ENCODE measurements at places on chromosomes 6 and 20.
A peak's percentile ranks its signal among the peaks of the same experiment; 100 is the strongest.

- DNase-seq = no peak
These were observed 143.2 kb upstream of the RNF24 start for GRCh38 chr20:4158466-4159050.

GRCh38 chr20:40446888-40447287 is 242.1 kb downstream of the MAFB start:
- DNase-seq = no peak

GRCh38 chr6:75656479-75656878 is 54.8 kb downstream of the SENP6 start:
- no peak for DNase-seq

- DNase-seq = no peak
These were observed 74.1 kb downstream of the BFSP1 start for GRCh38 chr20:17457079-17457478.

DNA sequence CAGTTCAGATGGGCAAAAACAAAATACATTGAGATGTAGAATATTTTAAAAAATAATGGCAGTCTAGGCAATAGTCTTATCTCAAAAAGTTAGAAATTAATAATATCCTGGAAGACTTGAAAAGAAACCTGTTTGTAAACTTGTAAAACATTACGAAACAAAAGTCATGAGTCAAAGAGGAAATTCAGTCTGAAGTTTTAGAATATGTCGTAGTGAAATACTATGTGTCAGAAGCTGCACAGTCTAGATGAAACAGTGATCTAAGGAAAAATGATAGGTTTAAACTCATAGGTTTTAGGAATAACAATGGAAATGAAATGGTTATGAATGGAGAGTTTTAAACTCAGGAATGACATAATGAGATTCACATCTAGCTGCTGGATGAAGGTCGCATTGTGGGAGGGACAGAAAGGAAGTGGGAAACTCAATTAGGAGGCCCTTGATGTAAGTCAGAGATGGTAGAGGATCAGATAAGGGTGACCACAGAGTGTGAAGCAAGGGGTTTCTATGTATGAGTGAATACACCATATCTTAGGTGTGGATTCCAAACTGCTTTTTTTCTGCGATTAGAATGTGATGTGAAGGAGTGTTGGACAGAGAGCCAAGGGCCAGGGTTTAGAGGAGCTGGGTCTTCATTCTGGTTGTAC is 2.8 kb downstream of the SNRPB2 start:
- DNase-seq = no peak

- no peak for DNase-seq
These were observed 20.2 kb upstream of the PAQR8 start for GRCh38 chr6:52341561-52342260.

GRCh38 chr20:43844778-43845614 is 69.7 kb upstream of the TOX2 start:
- DNase-seq = no peak

DNA sequence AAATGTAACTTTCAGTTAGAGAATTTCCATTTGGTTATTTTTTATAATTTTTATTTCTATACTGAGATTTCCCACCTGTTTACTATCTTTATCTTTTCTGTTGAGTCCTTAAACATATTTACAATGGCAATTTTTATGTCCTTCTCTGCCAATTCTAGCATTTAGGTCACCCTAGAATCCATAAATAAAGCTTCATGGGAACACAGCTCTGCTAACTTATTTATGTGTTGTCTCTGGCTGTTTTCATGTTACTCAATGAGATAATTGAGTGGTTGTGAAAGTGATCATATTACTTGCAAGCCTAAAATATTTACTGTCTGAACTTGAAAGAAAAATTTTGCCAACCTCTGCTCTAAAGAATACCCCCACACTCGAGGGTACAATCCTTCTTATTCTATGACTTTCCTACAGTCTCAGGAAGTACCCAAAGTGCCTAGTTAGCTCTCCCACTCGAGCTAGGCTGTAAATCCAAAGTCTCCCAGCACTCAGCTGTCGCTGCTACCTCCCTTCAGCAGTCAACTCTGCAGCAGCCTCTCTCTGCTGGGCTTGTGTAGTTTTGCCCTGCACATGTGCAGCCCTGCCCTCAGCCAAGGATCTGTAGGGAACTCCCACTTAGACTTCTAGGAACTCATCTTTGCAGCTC is 53.5 kb upstream of the GCLC start:
- DNase-seq = no peak

- DNase-seq = no peak
These were observed 2.8 kb downstream of the SERPINB9 start for GRCh38 chr6:2900221-2900807.

- DNase-seq = peak; percentile 45
These were observed 1.6 kb upstream of the ATXN1 start for GRCh38 chr6:16762550-16763477.

GRCh38 chr6:108665495-108666196 is 104.9 kb downstream of the FOXO3 start:
- no peak for DNase-seq

All from COR-L47 (cell line).